ENCODE measurements at places on chromosomes 6 and 20.

GRCh38 chr6:112173221-112173804 is 81.1 kb downstream of the LAMA4 start:
- no peak for DNase-seq

- DNase-seq, result peak; percentile 48
Observed at GRCh38 chr20:728256-728944, 39.9 kb downstream of the SLC52A3 start.

DNA sequence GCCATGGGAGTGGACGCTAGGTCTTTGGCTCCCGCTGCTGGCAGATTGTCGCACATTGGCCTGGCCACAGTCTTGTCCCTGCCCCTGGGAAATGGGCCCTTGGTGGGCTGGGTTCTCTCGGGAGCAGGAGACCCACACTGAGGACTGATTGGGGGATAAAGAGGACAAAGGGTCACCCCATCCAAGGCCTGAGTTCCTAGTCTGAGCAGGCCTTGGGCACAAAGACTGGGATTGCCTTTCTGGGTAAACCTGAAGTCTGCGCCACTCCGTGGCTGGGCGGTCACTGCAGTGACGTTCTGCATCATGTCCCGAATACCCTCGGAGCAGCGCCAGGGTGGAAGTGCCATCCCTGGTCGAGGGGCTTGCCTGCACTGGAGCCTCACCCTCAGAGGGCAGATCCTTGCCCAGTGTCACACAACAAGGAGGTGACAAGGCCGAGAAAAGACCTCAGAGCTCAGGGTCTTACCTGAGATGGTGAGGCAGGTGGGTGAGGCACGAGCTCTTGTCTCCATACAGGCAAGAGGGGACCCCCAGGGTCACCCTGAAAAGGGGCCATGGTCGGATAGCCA is 36.1 kb upstream of the ZBP1 start:
- DNase-seq, result no peak

DNA sequence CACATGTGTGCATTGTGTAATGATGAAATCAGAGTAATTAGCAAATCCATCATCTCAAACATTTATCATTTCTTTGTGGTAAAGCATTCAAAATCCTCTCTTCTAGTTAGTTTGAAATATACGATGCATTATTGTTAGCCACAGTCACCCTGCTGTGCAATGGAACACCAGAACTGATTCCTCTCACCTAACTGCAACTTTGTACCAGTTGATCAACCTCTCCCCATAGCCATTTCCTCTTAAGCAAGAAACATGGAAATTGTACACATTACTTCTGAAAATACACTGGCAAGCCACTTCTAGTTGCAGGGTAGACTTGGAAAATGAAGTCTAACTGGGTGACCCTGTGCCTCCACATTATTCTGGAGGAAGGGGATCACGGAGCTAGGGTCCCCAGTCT is 58.1 kb upstream of the ESR1 start:
- DNase-seq, result no peak

DNA sequence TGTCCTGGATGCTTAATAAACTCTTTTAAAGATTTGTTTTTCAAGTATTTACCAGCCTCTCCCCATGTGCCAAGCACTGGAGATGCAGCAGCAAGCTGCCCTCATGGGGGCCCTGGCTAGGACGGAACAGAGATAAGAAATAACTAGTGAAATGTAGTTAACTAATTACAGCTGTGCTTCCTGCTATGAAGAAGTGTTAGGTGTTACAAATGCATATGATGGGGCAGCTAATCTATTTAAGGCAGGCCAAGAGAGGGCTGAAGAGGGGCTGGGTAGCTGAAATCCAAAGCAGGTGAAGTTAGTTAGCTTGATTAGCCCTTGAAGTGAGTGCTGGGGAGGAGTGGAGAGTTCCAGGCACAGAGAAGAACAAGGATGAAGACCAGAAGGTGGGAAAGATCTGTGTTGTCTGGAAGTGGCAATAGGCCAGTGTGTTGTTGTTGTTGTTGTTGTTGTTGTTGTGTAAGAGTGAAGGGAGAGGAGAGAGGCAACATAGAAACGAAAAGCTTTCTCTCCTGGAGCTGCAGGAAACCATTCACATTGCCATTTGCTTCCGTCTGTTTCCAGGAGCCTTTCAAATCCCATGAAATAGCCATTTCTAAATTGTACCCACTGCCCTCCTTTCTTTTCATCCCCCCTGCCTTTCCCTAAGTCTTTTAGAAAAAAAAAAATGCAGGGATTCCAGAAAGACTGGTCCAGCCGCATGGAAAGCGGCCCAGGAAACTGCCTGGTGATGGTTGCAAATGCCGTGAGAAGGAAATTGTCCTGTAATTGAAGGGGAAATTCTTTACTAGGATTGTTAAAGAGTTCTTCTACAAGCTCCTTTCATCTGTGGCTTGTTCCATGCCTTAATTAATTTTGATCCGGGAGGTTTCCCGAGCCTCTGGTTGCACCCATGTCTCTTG is 119.6 kb downstream of the TFAP2C start:
- no peak for DNase-seq

GRCh38 chr6:138499303-138500018 is at the start of gene NHSL1:
Gene NHSL1 (minus strand): TSS chr6:138499494. CDS start chr6:138499290, 204 bp downstream.
- DNase-seq, result peak; percentile 89

DNA sequence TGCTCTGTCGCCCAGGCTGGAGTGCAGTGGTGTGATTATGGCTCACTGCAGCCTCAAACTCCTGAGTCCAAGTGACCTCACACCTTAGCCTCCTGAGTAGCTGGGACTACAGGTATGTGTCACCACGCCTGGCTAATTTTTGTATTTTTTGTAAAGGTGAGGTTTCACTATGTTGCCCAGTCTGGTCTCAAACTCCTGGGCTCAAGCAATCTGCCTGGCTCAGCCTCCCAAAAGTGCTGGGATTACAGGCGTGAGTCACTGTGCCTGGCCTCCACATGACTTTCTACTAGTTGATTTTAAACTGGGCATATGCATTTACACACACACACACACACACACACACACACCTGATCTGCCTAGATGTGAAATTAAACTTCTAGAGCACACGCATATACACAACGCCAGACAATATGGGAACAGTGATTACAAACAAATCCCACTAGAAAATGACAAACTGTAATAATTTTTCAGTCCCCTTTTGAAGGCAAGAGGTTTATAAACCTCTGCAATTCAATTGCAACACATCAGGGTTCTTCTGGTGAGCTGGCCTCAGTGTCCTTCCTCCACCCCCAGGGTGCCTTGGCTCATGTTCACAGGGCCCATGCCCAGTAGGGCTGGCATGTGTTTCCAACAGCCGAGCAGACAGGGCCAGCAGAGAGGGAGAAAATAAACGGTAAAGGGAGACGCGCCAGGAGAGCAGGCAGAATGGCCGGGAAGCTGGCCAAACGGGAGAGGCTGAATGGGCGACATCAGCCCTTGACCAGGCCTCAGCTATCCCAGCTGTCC is 31.2 kb downstream of the PARD6B start:
- no peak for DNase-seq

GRCh38 chr6:170286246-170286933 is 4.5 kb downstream of the DLL1 start:
- DNase-seq, result no peak

GRCh38 chr6:45388328-45388727 is 10.6 kb upstream of the SUPT3H start:
- no peak for DNase-seq

DNA sequence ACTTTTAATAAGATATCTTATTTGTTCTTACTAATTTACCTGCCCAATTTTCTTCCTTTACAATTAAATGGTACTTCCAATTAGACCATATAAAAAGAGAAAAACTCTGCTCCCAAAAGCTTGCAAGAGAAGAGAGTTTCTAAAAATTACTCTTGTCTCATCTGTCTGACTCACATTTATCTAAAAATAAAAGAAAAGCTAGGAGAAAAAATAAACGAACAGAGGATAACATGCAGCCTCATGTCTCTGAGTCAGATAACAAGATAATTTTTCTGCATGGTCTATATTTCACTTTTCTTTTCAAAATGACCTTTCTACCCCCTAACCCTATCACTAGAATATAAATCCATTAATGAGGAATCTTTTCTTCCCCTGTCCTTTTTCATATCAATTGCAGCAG is 127.2 kb upstream of the TCF21 start:
- DNase-seq, result no peak

DNA sequence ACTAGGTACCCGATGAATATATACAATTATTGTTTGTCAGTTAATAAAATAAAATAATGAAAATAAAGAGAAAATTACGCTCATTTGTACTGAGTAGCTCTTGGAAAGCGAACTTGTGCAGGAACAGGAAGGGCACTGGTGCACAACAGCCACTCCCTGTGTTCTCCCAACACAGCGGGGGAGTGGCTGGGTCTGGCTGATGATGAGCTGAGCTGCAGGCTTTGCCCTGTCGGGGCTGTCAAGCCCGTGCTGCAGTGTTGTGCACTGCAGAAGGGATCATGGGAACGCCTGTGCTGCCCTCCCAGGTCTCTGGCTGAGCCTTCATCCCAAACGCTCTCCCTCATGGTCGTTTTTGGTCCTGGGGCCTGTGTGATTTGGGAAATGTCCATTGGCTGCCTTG is 131.7 kb upstream of the MAP3K4 start:
- DNase-seq, result no peak

GRCh38 chr6:169967687-169968086 is 216.3 kb downstream of the ERMARD start:
- DNase-seq, result no peak

GRCh38 chr20:58071991-58072390 is 156.5 kb downstream of the ANKRD60 start:
- DNase-seq, result no peak

DNA sequence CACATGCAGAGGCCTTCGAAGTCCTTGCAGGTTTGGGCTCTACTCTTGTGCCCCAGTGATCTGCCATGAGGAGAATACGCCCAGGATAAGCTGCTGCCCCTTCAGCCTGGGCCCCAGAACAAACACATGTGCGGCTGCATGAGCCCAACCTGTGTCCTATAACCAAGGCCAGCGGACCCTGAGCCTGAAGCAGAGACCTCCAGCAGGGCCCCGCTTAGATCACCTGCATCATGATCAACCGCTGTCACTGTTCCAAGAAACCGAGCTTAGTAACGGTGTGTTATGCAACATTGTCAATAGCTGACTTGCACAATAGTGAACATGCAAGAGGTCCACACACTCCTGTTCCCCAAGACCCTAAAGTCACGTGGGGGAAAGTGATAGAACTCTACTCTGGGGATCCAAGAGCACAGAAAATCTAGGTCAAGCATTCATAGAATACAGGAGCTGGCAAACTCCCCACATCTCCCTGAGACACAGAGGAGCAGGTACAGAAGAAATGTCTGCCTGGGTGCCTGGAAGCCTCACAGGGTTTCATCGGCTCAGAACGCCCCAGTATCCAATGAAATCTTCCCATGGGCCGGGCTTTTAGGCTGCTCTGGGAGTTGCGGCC is 136.2 kb downstream of the BMP7 start:
- no peak for DNase-seq

- DNase-seq, result no peak
Observed at GRCh38 chr6:53588816-53589509, 44.1 kb upstream of the GCLC start.

- no peak for DNase-seq
Observed at GRCh38 chr20:37580069-37580468, 52.4 kb upstream of the BLCAP start.
